ENCODE measurements at places on chromosomes 5 and 9.

- no peak for DNase-seq
Observed at GRCh38 chr5:66929995-66930394, 266.6 kb downstream of the CD180 start.

DNA sequence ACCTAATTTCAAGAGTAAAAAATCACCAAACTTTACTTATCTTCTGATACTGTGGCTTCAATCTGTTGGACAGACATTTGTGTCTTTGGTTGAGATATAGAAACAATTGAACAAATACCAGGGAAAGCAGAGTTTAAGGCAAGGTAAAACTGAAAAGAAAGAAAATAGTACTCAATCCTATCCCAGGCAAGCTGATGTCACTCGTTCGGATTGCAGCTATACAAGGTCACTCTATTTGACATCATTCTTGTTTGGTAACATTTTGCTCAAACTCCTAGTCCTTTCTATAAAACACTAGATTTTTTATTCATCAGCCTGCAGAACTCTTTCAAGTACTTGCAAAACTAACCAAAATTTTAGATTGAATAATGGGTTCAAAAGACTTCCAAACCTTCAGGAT lies 91.9 kb upstream of the ANKRD55 start:
- no peak for DNase-seq

- DNase-seq, result no peak
Observed at GRCh38 chr9:125761676-125762450, 14.7 kb downstream of the PBX3 start.

- peak; percentile 91 for DNase-seq
Observed at GRCh38 chr9:38392235-38393127, at the start of gene ALDH1B1. Gene ALDH1B1 (plus strand): TSS chr9:38392702. CDS start chr9:38395749, 3,047 bp downstream.

- DNase-seq, result no peak
Observed at GRCh38 chr9:127252410-127253318, 11.9 kb upstream of the GARNL3 start.

GRCh38 chr5:55540024-55540423 lies 5.3 kb upstream of the PLPP1 start:
- DNase-seq, result no peak

- DNase-seq, result no peak
Observed at GRCh38 chr9:138097501-138097991, 220.0 kb downstream of the CACNA1B start.

DNA sequence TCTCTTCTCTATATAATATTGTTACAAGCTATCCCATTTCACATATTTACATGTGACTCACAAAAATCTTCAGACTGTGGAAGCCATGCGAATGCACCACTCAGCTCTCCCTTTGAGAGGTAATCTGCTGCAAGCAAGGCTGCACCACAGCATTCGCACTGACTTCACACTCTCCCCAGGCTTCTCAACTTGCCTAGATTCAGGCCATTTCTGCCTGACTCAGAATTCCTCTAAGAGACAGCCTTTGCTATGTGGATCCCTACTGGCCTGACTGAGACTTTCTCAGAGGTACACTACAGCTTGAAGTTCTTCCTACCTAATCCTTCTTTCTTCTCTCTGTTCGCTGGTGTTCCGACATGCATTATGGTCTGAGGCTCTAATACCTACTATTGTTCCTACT lies 21.1 kb upstream of the DMRTA1 start:
- no peak for DNase-seq

- no peak for DNase-seq
Observed at GRCh38 chr5:132748522-132749000, 1.3 kb downstream of the CCNI2 start.

- no peak for DNase-seq
Observed at GRCh38 chr5:34586117-34586885, 69.8 kb upstream of the RAI14 start.

DNA sequence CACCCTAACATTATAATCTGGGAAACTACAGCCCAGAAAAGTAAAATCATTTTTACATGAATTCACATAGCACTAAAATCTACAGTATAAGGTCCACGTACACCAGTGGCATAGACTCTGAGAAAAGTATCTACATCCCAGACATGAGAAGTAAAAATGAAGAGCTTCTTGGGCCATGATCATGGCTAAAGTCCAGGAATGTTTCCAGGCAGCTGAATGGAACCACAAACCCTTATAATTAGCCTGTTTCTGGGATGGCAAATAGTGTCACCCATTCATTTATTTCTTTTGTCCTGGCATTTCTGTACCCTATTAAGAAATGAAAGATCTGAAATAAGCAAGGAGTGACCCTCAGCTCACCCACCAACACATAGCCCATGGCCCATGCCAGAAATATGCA lies 217.9 kb downstream of the SPOCK1 start:
- no peak for DNase-seq

GRCh38 chr5:8884029-8884428 lies 661.8 kb downstream of the SEMA5A start:
- no peak for DNase-seq

DNA sequence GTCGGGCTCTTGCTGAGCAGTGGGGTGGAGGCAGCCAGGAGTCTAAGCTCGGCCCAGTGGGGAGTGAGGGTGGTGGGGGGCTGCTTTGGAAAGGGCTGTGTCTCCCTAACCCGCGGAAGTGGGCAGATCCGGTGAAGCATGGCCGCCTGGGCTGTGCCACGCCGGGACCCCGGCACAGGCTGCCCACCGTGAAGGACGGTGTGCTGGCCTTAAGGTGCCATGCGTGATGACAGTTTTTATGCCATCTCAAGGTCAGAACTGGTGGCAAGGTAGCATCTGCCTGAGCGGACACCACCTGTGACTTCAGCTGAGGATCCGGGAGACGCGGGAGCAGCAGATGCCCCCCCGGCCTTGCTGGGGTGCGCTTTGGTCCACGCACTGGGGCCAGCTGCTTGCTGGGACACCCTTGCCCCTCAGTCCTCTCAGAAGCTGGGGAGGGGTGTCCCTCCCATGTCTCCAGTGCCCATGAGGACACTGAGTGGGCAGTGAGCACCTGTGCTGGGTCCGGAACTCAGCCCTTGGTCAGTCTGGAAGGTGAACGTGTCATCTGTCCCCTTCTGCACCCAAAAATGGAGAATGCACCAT lies 53.9 kb downstream of the AHRR start:
- DNase-seq, result no peak

GRCh38 chr5:55327281-55327680 lies 19.5 kb downstream of the MTREX start:
- no peak for DNase-seq

GRCh38 chr9:89446261-89446960 lies 51.5 kb downstream of the SEMA4D start:
- no peak for DNase-seq

GRCh38 chr5:127326431-127326830 lies 35.8 kb downstream of the MEGF10 start:
- DNase-seq, result no peak

- no peak for DNase-seq
Observed at GRCh38 chr9:111102793-111103464, 64.7 kb upstream of the LPAR1 start.

DNA sequence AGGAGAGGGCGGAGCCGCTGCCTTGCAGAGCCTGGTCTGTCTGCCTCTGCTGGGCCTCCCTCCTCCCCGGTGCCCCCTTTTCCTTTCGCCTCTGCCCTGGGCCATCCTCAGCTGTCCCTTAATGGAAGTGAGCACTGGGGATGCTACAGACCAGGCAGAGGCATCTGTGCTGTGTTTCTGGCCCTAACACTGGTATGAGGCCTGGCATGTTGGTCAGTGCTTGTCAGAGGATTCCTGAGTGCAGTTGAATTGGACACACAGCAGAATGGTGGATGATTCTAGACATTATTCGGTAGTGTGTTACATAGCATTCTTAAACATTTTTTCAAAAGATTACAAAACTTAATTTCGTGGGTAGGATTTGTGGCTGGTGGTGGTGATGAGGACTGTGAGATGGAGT lies 88.6 kb downstream of the EHMT1 start:
- no peak for DNase-seq

- DNase-seq, result no peak
Observed at GRCh38 chr5:74199436-74200210, 440.9 kb downstream of the ENC1 start.

GRCh38 chr9:98101868-98102273 lies 17.2 kb downstream of the TRIM14 start:
- DNase-seq, result no peak

DNA sequence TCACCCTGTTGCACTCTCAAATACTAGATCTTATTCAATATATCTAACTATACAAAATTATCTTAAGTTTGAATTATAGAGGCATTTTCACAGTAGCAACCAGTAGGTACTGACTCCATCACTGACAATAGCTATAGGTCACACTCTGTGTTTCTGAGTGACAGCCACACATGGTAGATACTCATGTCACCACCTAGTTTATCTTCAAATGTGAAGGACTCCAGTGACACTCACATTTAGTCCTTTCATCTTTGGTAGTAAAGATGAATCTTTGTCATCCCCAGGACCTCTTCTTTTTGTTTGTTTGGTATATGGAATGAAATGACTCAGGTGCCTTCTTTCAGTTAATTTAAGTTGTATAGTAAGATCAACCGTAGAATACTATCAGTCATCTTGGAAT lies 102.5 kb upstream of the DHFR start:
- no peak for DNase-seq

DNA sequence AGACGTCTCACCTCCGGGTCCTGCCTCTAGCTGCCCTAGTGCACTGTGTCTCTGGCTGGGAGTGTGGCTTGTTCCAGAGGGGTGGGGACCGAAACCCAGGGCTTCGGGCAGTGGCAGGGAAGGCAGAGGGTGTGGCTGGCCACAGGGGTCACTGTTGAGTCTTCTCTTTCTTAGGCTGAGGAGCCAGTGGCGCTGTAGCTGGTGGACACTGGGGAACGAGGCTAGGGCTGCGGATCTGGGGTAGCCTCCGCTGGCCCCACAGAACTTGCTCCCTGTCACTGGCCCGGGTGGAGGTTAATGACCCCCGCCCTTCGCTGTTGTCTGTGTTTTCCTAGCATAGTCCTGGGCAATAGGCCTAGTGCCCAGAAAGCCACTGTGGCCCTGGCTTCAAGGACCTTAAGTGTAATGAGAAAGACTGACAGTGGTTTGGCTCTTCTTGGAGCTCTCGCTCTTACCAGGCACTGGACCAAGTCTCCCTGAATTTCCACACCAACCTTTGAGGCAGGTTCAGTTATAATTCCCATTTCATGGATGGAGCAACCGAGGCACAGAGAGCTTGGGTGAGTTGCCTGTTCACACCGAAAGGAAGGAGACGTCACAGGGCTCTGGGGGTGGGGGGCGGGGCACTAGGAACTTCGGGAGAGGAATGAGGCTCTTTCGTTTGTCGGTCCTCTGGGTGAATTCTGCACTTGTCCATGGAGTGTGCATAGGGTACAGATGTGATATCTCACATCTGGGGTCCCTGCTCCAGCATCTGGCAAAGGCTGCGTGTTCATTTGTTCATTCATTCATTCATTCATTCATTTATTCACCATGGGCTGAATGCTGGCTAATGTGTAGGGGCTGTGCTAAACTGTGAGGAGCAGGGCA lies 4.8 kb upstream of the IER5L start:
- no peak for DNase-seq

DNA sequence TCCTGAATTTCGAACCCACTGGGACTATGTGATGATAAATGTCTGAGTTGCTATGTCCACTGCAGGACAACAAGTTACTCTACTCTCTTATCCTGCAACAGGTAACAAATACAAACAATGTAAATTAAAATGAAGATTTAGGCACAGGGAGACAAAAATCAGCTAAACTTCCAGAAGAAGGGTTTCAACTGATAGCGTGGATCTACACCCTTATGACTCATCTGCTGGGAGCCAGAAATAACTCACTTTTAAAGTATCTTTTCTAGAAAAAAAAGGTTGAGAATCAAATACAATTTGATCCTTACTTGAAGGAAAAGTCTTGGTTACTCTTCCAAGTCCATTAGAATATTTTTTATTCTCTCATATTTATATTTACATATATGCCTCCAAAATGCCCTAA lies 21.4 kb downstream of the PJA2 start:
- no peak for DNase-seq

DNA sequence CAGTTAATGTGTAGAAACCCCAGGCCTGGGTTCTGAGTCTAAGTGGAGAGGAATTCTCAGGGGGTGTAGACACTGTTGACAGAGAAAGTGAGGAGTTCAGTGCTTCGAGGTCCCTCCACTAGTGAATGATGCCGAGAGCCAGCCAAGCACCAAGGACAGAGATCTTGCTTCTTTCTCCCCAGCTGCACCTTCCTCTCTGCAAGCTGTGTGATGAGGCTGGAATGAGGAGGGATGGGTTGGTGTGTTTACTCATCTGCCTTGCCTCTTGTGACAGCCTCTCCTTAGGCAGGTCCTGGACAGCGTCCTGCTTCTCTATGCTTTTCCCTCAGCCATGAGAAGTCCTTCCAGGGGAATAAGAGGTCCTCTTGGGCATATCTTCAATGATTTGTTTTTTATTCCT lies 35.3 kb downstream of the HNRNPH1 start:
- DNase-seq, result no peak

DNA sequence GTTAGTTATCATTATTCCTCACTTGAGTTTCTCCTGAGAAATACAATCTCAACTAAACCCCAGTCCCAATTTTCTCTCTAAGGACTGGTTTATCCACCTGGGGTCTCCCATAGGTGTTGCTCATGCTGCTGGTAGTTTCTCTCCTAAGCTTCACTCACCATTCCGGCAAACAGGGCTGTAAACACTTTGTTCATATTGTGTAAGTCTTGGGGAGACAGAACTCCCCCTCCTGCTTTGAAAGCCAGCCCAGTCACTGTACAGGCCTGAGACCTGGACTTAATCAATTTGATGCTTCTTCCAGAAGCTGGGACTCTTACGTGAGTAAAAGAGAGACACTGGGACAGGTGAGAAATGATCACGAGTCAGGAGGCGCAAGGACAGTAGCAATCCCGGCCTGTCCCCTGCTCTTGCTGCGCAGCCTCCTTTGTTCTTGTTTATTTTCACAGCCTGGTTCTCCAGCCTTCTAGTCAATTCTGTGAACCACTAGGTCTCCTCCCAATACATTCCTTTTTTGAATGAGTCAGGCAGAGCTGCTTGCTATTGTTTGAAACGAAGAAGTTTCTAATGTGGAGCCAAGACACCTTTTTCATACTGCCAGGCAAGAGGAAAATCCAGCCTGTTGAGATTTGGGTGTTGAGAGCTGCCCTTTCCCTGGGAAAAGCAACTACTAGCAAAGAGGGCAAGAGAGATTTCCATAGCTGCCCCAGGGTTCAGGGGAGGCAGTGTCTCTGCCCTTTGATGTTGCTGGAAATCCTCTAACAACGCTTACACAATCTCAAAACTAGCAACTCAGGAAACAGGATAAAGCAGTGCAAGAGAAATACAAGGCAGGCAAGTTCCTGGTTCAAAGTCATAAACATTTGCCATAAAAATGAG lies 9.2 kb upstream of the SHROOM1 start:
- peak; percentile 40 for DNase-seq

DNA sequence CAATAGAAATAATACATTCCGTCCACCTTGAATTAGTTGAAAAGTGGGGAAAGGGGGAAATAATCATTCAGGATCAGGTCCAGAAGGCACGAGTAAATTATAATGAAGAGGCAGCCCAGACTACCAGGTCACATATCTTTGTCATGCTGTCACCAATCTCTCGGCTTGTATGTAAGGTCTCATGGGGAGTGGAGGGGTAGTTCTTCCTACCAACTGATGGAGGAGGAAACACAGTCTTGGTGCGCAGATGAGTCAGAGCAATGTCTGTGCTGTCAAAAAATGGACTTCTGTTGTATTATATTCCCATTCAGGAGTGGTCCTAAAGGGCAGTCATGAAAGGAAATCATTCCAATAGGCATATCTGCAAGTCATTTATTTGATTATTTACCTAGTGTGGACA lies 164.2 kb upstream of the PTGER4 start:
- DNase-seq, result no peak

GRCh38 chr5:14267991-14268708 lies 125.0 kb downstream of the TRIO start:
- no peak for DNase-seq

Measured in right kidney (tissue), 9 donors.